Globus pallidus (tissue), 1 donor: ENCODE measurements at places on chromosomes 11 and 22.

- DNase-seq: no peak
These were observed 95.1 kb upstream of the PLET1 start for GRCh38 chr11:112355726-112356125.

DNA sequence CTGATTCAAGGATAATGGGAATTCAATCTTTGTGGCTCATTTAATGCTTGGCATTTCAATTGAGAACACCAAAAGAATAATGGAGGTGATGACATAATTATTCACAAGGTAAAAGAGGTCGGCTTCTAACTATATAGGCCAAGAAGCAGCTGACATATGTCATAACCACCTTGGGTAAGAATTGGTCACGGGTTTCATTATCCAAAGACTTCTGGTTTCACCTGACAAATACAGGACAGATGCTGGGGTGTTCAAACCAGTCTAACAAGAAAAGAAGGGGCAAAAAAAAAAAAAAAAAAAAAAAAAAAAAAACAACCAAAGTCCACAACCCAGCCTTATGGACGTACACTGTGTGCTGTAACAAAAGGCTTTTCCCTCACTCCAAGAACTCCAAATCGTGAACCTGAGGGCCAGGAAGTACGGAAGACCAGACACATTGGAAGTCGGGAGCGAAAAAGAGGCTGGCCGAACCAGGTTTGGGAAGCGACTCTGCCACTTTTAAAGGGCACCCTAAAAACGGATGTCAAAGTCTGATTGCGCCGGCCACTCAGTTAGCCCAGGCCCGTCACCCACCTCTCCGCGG lies 385 bp downstream of the HARBI1 start:
- DNase-seq: no peak

DNA sequence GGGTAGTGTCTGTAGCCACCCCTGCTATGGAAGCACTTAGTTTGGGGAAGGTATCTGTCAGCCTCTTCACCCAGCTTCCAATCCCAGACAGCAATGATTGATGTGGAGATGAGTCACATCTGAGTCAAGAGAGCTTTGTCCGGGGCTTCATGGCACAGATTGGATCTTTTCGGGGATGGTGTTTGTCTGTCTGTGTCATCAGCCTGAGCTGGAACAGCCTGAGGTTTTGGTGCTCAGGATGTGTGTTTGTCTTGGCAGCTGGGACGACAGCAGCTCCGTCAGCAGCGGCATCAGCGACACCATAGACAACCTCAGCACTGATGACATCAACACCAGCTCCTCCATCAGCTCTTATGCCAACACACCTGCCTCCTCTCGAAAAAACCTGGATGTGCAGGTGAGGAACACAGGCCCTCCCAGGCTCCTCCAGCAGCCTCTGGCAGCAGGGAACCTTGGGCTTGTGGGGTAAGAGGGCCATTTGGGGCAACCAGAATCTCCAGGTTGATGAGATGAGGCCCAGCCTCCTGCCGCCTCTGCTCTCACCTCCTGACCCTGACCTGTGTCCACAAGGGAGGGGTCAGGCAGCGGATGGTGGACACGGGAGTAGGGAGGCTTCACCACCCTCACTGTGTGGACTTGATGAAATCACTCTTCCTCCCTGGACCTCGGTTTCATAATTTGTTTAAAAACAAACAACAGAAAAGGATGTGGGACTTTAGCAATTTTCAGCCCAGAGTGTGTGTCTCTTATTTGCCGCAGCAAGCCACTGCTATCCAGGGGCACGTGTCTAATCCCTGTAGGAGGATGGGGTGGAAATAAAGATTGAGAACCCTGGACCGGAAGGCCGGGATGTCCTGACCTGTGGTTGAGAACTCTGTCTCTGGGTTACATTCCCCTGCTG lies 124.3 kb downstream of the DBX1 start:
- no peak for DNase-seq

- DNase-seq: no peak
These were observed 20.3 kb downstream of the CCDC83 start for GRCh38 chr11:85875505-85875904.

DNA sequence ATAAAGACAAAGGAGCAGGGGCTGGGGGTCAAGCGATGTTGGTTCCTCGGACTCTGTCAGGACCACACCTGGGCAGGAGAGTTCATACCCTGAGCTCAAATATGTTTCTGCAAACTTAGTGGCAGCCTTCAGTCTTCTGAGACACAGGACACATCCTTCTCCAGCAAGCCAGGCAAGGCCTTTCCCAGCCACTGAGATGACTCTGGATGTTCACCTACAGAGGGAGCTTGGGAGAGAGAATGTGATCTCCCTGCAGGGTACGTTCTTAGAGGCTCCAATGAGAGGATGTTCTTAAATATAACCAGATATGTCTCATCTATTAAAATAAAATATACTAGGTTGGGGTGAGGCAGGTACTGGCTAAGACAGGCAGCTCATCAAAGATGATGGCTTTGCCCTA lies 461.5 kb downstream of the OPCML start:
- no peak for DNase-seq

GRCh38 chr22:36433318-36434231 lies 45.8 kb upstream of the MYH9 start:
- DNase-seq: no peak

GRCh38 chr11:92644595-92645445 lies 324.6 kb upstream of the MTNR1B start:
- DNase-seq: no peak

DNA sequence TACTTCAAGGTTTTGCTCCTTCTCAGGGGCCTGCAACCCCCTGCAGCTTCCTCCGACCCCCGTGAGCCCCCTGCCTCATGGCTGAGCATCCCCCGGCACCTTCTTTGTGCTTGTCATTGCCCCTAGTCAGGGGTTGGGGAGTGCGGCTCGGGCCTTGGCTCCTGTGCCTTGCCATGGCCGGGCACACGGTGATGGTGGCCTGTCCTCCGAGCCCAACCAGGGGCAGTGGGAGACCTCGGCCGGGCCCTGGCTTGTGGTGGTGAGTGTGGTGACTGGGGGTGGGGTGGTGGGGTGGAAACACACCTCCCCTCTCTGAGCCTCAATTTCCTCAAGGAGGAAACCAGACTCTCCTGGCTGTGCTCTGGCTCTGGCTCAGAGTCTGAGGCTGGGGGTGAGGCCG lies 1.5 kb upstream of the MRGPRG start:
- DNase-seq: no peak
